T-helper 17 cell (primary cell): ENCODE measurements at places on chromosomes 2 and 18.

DNA sequence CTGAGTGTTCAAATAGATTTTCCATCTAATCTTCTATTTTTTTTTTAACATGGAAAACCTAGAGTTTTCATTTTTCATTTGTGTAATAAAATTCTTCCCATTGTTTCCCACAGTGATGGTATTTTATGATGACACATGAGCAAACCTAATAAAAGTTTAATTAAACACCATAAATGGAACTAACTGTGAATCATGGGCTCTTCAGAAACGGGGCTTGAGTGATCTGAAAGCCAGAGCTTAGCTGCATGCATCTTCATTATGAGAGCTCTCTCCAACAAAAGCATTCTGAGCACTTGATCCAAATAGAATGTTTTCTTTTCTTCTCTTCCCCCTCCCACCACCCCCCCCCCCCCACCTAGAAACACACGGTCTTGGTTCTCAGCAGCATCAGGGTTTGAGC, 82.1 kb upstream of the REV1 start:
- DNase-seq = no peak

DNA sequence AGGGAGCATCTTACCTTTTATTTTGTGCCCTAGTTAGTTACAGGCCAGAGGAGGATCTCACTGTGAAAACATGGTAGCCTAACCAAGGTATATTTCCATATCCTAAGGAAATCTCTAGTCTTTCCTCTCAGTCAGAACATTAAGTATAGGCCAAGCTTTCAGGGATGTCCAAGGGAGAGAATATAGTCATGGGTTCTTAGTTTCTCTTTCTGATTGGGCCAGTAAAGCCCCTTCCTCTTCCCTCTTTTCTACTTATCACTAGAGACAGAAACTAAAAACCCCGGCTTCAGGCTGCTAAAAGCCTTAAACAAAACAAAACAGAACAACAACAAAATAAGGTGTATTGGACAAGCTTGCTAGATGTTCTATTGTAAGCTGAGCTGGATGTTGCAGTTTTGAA, 44.3 kb upstream of the TNFRSF11A start:
- DNase-seq = no peak

GRCh38 chr2:238345297-238345968, 25.1 kb downstream of the TRAF3IP1 start:
- DNase-seq = no peak

DNA sequence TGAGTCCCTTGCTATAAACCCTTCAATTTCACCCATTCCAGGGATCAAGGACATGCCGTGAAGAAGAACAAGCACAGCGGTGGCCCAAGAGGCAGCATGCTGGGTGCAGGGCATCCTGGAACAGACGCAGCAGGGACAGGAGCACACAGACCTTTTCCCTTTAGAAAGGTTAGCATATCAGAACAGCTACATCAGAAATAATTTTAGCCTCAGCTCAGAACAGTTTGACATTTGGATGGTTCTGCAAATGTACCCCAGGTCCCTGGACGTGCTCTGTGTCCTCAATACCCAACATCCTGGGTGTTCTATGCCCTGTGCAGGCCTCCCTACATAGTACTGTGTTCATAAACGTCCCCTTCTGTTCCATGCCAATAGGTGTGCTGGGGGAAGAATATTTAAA, 80.4 kb downstream of the MYOM1 start:
- DNase-seq = no peak

GRCh38 chr2:216283038-216283900, 89.0 kb downstream of the MARCHF4 start:
- DNase-seq = no peak

- DNase-seq = no peak
Observed at GRCh38 chr2:129895061-129895460, 84.4 kb upstream of the RAB6C start.

- no peak for DNase-seq
Observed at GRCh38 chr18:23824669-23825068, 135.4 kb downstream of the LAMA3 start.
